ENCODE measurements at places on chromosomes 11 and 22.
A peak's percentile ranks its signal among the peaks of the same experiment; 100 is the strongest.

DNA sequence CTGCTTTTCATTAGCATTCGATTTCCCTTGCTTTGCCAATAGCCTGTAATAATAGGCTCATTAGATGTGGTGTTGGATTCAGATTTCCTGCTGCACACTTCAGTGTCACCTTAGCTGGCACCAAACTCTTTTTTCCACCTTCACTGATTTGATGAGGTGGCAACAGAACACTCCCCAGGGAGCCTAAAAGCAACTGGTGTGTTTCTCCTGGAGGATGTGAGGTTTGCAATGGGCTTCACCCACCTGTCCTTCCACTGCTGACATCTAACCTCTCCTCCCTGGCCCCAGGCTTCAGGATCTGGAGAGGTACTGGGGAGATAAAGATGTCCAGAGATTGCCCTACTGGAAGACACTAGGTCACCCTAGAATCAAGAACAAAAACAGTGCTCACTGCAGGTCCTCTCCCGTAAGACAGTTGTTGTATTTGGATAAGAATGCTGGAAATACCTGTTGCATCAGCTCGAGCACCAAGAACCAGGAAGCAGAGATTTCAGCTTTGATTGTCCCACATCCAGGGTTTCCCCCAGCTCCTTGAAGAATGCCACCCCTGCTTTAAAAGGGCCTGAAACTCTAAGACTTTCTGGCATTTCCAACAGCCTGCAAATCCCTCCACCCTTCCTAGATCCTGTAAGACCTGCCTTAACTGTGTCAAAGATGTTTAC, 96.9 kb downstream of the SLC1A2 start:
- no peak for DNase-seq

GRCh38 chr22:42805016-42805997, 51.8 kb downstream of the ARFGAP3 start:
- no peak for DNase-seq

DNA sequence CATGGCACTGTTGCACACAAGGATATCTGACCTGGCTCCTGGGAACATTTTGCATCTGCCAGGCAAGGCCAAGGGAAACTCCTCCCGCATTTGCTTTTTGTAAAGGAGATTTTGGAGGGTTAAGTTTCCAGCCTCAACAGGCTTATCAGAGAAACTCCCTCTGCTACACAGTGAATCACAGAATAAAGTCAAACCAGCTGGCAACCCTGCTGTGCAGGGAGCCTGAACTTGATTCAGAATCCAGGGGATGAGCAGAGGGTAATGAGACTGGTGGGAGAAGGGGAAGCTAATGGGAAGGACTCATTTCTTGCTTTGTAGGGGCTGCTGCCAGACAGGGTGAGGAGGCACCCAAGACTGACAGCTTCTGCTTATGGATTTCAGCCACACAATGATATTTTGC, 185.3 kb upstream of the ISX start:
- DNase-seq = peak; percentile 16

DNA sequence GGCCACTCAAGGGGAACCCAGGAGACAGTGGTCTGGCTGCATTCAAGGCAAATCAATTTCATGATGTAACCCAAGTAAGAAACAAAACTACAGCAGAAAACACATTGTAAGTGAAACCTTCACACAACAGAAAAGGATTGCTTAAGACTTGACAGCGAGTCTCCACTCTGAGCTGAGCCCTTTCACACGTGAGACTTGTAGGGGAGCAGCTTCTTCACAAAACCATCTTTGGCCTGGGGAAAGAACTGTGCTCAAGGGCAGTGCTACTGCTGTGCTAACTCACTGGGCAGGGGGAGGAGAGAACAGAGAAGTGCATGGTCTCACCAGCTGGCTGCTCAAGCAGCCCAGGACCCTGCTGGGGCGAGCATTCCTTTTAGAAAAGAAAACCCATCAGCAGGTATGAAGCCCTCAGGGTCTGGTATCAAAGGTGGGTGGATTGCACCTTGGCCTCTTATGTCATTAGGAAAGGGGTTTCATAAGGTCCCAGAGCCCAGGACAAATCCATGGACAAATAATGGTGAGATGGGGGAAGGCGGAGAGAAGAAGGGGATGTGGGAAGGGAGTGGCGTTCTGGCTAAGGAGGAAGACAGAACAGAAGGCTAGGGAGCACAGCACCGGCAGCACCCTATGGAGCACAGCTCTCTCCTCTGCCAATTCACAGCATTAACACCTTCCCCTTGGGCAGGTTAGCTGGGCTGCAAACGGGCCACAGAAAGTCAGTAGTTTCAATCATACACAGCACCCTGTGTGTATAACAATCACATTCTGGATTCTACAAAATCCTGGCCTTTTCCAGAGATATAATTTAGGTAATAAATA, 20.6 kb upstream of the RAPSN start:
- no peak for DNase-seq

DNA sequence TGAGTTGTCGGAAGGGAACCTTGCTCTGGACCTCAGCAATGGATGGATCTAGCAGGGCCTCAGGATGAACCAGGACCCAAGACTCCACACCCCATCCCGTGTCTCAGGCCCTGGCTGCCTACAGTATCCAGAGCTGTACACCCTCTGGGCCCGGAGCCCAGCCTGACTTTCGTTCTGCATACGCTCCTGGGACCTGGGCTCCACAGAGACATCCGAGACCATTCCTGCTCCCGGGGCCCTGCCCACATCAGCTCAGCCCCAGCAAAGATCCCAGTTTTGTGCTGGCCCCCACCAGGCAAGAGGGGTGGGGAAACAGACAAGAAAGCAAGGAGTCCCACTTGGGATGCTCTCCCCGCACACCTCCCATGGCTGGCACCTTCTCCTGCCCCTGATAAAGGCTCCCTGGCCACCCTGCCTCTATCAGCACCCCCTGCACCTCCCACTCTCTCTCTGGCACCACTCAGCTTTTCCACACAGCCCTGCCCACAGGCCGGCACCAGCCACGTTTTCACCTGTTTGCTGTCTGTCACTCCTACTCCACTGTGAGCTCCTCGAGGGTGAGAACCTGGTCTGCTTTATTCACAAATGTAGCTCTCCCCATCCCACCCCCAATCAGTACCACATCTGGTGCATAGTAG, 64.5 kb upstream of the TCF20 start:
- no peak for DNase-seq

GRCh38 chr11:63547061-63547460, 10.5 kb downstream of the PLAAT4 start:
- DNase-seq = no peak

- DNase-seq = no peak
Measured at GRCh38 chr11:125182573-125182972, 18.0 kb downstream of the PKNOX2 start.

DNA sequence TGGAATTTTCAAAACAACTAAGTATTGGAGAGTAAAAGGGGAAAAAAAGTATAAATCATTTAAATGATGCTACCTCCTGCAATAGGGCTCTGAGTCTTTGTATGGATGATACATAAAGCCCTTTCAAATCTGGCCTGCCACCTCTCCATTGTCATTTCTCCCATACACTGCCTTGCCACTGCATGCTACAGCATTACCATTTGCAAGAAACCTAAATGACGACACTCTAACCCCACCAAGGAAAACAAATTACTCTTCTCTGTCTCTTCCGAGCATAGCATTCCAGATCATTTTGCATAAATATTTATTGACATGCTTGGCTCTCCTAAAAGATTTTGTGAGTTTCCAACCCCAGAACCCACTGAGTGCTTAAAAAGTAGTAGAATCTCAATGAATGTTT, 34.5 kb upstream of the PRSS23 start:
- no peak for DNase-seq

- no peak for DNase-seq
Measured at GRCh38 chr22:41289671-41290070, 3.7 kb upstream of the RANGAP1 start.

- DNase-seq = no peak
Measured at GRCh38 chr11:97890466-97890865, 1130.3 kb upstream of the CNTN5 start.

- no peak for DNase-seq
Measured at GRCh38 chr11:57491371-57492061, 24.0 kb downstream of the SLC43A1 start.

- no peak for DNase-seq
Measured at GRCh38 chr22:39234472-39234787, 10.4 kb downstream of the PDGFB start.

- no peak for DNase-seq
Measured at GRCh38 chr11:88655196-88655595, 317.7 kb upstream of the CTSC start.

- no peak for DNase-seq
Measured at GRCh38 chr11:94526645-94527438, 14.6 kb downstream of the C11orf97 start.

GRCh38 chr11:114027391-114027790, 32.1 kb upstream of the ZBTB16 start:
- no peak for DNase-seq

DNA sequence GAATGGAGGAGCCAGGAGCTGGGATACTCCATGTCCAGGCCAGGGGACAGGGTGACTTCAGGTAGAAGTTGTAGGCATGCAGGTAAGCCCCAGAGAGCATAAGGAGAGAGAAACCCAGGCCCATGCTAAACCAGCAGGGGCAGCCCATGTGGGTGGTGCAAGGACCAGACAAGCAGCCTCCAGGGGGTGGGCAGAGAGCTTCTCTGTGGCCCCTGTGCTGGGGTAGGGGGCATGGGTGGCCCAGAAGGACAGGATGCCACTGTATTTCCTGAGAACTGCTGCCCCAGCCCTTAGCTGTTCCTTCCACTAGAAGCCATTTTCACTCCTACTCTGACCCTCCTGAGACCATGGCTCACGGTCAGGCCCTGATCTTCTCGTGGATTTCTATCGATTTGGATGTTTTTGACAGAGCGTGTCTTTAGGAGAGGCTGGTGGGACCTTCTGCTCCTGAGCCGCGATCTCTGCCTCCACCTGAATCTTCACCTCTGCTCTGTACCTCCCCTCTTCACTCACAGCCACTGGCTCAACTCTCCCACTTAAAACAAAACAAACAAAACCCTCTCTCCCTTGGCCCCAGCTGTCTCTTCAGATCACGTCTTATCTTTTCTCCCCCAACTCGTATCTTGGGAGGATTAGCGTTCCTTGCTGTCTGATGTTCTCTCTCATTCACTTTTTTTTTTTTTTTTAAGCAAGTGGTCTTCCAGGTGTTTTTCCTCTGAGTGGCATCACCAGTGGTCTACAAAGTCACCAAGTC, 112.2 kb downstream of the NECTIN1 start:
- peak; percentile 58 for DNase-seq
